ENCODE measurements at places on chromosomes 2 and 18. TPM values are rescaled to one million over a fixed set of nuclear protein-coding genes. Genes with fewer than 3 reads are reported as not detected.

Gene IL18RAP
- total RNA-seq, result not detected

Gene DCDC2C
- not detected for total RNA-seq

Gene SERPINB3
- not detected for total RNA-seq

Gene R3HDM1
- 3.6 TPM for total RNA-seq

Gene ABCG5
- total RNA-seq, result not detected

Gene SLC16A14
- total RNA-seq, result 3.2 TPM

Gene PCBP1
- total RNA-seq, result 21.3 TPM

Gene TTR
- total RNA-seq, result not detected

Gene ICA1L
- 4.2 TPM for total RNA-seq

Gene ANKRD62
- not detected for total RNA-seq

Gene CROCC2
- 0.12 TPM for total RNA-seq

Gene GALNT5
- total RNA-seq, result 73.1 TPM

Gene CD207
- not detected for total RNA-seq

Gene CRYGD
- not detected for total RNA-seq

Gene TMEM178A
- 3.5 TPM for total RNA-seq

Gene DNAJC5G
- not detected for total RNA-seq

Gene NT5C1B
- total RNA-seq, result not detected

Gene G6PC2
- total RNA-seq, result not detected

Gene STARD6
- not detected for total RNA-seq

Gene SIX3
- not detected for total RNA-seq

Gene OTOS
- not detected for total RNA-seq

Gene DPYSL5
- total RNA-seq, result not detected

Gene SPC25
- not detected for total RNA-seq

Gene CFAP221
- not detected for total RNA-seq

Gene LRP2
- total RNA-seq, result not detected

Gene C2orf81
- total RNA-seq, result 0.98 TPM

All from smooth muscle cell of the coronary artery (primary cell).